ENCODE measurements at places on chromosomes 13 and 19.

DNA sequence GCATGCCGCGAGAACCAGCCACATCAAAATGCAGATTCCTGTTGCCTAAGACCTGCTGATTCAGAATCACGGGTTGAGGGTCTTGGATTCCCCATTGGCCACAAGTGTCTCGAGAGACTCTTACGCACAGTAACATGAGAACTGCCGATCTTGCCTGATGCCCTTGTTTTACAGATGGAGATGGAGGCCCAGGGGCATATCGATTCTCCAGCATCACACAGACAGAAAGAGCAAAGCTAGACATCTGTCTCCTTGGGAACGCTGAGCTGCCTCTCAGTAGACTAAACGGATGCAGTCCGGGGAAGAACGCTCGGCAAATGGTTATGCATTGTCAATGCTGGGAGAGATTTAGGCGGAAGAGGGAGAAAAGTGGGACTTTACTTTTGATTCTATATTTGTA lies 5.4 kb downstream of the NLRP12 start:
- DNase-seq = no peak

GRCh38 chr19:42488783-42489521 lies 39.3 kb downstream of the CEACAM1 start:
- no peak for DNase-seq

DNA sequence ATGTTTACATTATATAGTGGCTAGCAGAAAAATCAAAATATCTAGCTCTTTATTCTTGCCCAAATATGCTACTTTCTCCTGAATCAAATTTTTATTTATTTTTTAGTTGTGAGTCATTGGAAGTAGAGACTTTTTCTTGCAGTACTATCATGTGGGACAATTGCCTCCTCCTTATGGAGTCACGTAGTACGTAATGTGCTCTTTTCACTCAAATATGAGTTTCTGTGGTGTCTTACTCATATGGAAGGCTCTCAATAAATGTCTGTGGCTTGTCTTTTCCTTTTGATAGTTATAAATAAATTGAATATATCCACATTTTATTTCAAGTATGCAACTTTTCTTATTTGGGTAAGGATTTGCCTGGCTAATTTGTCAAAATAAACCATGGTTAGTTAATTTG lies 1411.0 kb upstream of the SLC10A2 start:
- no peak for DNase-seq

- DNase-seq = no peak
These were observed 155.0 kb upstream of the TSHZ3 start for GRCh38 chr19:31504221-31504620.

DNA sequence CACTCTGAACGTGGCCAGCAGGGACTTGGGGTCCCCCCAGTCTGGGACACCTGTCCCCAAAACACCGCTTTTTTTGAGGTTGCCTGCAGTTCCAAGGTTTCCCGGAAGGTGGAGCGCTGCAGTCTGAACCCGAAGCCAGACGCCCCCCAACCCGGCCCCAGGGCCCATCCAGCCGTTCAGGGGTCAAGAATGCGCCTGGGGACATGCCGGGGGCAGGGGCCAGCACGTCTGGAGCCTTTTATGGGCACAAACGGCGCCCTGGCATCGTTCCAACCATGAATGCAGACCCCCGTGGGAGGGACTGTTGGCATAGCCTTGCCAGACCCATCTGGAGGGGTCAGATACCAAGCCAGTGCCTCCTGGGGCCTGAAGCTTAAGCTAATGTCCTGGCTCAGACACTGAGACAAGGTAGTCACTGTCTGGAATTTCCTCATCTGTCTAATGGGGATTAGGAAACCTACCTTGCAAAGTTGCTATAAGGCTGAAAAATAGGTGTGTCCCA lies 6.9 kb downstream of the S1PR5 start:
- no peak for DNase-seq

GRCh38 chr13:37085606-37086005 lies 19.9 kb downstream of the CSNK1A1L start:
- no peak for DNase-seq

- no peak for DNase-seq
These were observed 122.0 kb downstream of the UQCRFS1 start for GRCh38 chr19:29090783-29091526.

DNA sequence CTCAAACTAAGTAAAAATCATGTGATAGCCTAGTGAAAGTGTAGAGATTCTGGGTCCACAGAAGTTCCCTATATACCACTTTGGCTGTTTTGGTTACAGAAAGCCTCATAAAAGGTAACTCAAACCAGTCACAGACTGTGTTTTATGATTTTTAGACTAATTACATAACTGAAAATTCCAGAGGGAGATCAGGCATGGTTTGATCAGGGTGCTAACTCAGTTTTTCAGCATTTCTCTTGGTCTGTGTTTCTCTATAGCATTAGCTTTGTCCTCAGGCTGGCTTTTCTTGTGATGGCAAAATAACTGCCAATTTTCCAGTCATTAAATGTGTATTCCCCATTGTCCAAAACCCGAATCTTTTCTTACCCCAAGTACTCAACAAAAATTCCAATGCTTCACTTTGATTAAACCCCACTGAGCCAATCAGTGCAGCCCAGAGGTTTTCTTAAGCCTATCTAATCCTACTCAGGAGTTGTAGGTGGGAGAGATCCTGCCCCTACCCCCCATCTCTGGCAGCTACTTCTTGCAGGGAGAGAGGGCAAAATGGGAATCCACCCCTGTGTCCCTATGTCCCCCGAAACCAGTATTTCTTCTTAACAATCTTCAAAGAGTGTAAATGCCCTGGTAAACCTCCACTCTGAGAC lies 8.6 kb upstream of the FXYD3 start:
- DNase-seq = no peak

- no peak for DNase-seq
These were observed 30.7 kb upstream of the ZNF728 start for GRCh38 chr19:23033721-23034120.

DNA sequence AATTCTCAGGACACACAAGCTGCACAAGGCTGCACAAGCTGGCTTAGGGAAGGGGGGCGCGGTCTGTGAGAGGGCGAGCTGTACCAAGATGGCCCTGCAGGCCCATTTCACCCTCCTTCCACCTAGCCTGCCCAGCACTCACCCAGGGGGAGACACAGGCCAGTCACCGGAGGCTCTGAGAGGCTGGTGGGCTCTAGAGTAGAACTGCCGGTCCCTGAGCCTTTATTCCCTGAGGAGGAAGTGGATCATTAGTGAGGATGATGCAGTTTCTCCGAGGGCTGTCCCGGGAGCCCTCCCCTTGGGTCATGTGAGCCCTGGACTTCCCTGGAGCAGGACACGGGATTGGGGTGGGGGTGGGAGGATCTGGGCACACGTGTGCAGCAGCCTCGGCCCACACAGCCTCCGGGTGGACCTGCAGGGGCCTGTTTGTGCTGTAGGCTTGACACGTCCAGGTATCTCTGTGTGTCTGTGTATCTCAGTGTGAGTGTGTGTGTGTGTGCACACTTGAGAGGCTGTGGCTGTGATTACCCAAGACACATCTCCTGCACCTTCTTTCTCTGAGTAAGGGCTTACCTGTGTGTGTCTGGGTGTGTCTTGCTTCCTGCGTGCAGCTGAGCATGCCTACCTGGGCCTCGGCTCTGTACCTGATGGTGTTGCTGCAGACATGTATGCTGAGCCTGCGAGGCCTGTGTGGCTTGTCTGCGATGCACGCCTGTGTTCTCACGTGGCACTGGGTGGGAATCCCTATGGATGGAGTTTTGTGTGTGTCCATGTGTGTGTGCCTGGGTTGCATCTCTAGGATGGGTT lies at the start of gene ACP5:
ACP5 (minus strand) TSS at position 195 of the 807 bp plus-strand sequence. CDS start 328 bp downstream, outside the sequence.
- DNase-seq = no peak

GRCh38 chr19:15526408-15526807 lies 18.1 kb downstream of the CYP4F22 start:
- DNase-seq = no peak

- peak; percentile 63 for DNase-seq
These were observed 15.0 kb upstream of the EPSTI1 start for GRCh38 chr13:43006893-43007631.

DNA sequence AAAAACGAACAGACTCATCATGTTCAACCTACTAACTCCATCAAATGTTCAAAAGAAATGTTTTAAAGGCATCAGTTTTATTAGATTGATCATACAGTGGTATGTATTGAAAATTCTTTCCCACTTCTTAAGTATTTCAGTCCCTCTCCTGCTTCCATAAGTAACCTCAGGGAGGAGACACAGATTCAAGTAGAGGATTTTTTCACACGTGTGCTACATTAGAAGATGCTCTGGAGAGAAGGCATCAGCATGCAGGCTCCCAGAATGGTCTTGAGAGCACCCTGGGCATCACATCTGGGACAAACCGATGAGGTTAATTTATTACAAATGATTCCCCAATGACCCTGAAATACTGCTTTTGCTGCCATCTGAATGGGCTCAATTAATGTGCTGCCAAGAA lies 3.6 kb downstream of the GPR12 start:
- DNase-seq = no peak

GRCh38 chr19:52542984-52543664 lies 15.7 kb downstream of the ZNF808 start:
- peak; percentile 19 for DNase-seq

- DNase-seq = peak; percentile 58
These were observed 5.6 kb downstream of the RASL11A start for GRCh38 chr13:27276188-27276587.

GRCh38 chr13:22800526-22801401 lies 380.0 kb upstream of the SGCG start:
- DNase-seq = peak; percentile 0

- DNase-seq = peak; percentile 90
These were observed 31.9 kb downstream of the PTPRS start for GRCh38 chr19:5308451-5309437.

- no peak for DNase-seq
These were observed 135.5 kb downstream of the IRS2 start for GRCh38 chr13:109650861-109651260.

DNA sequence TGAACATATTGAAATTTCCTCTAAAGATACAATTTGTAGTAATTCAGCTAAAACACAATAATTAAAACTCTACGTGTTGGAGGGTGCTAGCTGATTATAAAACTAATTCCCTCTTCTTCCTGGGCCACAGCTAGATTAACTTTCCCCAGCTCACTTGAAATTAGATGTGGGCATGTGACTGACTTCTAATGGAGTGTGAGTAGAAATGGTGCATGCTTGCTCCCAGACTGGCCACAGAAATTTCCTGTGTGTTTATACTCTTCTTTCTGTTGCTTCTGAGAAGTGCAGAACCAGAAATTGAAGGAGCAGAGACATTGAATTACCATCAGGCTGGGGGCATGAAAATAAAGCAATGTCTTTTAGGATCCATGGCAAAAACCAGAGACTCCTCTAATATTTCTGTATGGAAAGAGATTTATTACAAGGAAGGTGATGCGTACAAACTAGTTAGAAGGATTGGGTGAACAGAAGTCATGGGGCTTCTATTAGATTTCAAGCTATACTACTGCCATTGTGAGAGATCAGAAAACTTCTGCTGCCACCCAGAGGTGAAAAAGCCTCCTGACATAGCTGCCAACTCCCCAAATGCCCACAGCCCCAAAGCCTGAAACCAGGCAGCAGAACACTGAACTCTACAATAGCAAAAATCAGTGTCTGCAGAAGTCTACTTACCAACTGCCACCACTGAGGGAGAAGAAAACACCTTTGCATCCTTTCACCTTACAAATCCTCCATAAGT lies 379.2 kb upstream of the MIR17HG start:
- DNase-seq = no peak

DNA sequence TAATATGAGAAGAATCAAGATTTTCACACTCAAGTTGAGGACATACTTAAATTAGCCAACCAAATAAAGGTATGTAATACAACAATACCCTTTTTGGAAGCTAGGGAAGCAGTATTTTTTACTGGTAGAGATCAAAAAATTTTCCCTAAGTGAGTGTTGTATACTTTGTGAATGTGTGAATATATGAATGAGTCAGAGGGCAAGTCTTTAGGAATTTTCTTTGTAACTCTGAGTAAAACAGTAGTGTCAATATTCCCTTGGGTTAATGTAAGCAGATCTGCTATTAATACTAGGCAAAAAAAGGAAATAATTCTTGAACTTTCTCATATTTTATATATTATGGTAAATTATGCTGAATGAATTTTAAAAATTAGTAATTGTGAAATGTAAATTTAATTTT lies 1161.8 kb upstream of the MIR17HG start:
- DNase-seq = no peak

GRCh38 chr19:58009666-58010301 lies 7.2 kb upstream of the ZNF606 start:
- peak; percentile 63 for DNase-seq

DNA sequence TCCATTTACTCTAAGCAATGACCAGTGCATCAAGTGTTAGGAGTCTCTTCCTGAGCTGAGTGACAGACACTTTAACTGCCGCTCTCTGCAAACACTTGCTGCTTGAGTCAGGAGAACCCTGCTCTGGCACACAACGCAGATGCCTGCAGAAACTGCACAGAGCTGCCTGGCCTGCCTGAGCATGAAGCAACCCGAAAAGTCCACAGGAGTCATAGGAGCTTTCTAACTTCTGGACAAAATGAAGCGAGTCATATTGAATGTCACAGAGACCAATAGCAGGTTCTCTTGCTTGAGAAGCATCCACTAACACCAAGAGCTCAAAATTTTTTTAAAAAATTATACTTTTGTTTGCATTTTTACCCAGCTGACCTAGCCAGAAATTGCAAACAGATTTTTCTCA lies 232.4 kb downstream of the LHFPL6 start:
- DNase-seq = peak; percentile 40

DNA sequence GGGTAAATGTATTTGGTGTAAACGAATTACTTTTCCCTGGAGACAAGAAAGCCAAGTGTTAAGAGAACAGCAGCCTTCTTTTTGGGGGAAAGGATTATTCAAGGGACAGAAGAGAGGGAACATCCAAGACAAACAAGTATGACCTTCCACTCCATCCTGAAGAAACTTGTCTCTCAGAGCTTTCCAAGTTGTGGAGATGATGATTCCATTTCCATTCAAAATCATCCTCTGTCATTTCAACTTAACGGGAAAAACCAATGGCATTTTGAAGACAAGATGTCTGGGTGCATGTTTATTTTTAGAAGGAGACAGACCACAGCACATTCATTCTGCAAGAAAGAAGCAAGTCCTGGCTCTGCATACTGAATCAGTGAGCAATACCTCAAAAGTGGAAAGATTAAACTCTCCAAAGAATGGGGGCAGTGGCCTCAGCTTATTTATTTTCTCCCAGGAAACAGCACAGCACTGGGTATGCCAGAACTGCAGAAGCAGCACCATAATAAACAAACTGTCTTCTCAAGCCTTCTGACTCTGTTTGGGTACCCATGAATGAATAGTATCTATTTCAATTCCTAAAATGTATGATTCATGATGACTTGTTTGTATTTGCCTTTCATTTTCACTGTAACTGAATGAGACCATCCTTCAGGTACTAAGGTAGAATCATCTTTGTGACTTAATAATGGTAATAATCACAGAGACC lies 541.0 kb downstream of the RFC3 start:
- peak; percentile 72 for DNase-seq

DNA sequence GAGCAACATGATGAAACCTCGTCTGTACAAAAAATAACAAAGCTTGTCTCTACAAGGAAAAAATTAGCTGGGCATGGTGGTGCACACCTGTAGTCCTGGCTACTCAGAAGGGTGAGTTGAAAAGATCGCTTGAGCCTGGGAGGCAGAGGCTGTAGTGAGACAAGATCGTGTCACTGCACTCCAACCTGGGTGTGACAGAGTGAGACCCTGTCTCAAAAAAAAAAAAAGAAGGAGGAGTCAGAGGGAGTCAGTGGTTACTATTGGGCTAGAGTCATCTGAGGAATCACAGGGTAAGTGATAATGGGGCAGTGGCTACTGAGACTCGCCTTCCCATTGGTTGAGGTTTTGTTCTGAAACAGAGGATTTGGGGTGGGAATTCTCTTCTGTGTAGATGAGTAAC lies 1.9 kb upstream of the GPI start:
- no peak for DNase-seq
